Activated CD4-positive, alpha-beta T cell treated with anti-CD3 and anti-CD28 coated beads for 36 hours (primary cell): ENCODE measurements at places on chromosomes 11 and 22. TPM values are rescaled to one million over a fixed set of nuclear protein-coding genes. Genes with fewer than 3 reads are reported as not detected.

C11orf65 gene
- total RNA-seq: 3.4 TPM

OR52E8 gene
- total RNA-seq: not detected

GVQW3 gene
- 3.7 TPM for total RNA-seq

RPS6KB2 gene
- 57.2 TPM for total RNA-seq

ABCC8 gene
- total RNA-seq: not detected

INPP5J gene
- 0.23 TPM for total RNA-seq

DNA sequence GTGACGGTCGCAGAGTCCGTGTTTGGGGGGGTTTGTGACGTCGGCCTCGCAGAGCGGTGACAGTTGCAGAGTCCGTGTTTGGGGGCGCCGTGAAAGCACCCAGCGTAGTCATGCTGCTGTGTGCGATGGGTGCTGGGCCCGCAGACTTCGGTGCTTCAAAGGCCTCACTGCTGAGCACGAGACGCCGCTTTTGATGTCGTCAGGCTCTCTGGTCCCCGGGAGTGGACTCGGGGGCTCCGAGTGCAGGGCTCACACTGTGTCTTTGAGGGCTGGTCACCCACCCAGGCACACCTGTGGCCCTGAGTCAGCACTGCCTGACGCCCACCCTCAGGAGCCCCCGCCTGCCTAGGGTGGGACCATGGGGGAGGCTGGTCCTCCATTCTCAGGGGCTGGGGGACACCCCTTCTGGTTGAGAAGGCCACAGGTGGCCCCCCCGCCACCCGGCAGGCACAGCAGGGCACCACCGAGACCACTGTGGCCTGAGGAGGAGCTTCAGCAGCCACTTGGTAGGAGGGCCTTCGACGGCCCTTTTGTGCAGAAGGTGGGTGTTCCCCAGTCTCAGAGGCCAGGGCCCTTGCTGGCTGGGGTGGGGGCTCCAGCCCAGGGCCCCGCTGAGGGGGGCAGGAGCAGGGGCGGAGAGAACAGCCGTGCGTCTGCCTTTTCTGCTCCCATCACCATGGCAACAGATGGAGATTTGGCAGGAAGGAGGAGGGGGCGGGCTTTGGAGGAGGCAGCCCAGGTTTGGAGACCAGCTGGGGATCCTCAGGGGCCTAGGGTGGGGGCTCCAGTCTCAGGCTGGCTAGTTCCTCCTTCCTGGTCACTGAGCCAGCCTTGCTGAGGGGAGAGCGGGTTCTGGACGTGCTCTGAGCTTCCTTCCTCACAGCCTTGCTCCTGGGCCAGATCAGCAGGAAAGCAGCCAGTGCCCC is 20.9 kb downstream of the BRSK2 start:
- H3K27me3 ChIP-seq: no peaks in the 10 kb centered on the region
- H3K4me1 ChIP-seq: no peaks in the 10 kb centered on the region
- no peak overlapping the region for H3K4me3 ChIP-seq
- no peak for DNase-seq

- peak overlapping the region; percentile 85 for H3K27ac ChIP-seq
- H3K36me3 ChIP-seq: peaks cover 33% of the 10 kb centered on the region
- peaks cover 47% of the 10 kb centered on the region for H3K4me1 ChIP-seq
- peak overlapping the region; percentile 89 for H3K4me3 ChIP-seq
- H3K27me3 ChIP-seq: no peaks in the 10 kb centered on the region
- DNase-seq: peak; percentile 5
Observed at GRCh38 chr22:19853058-19853878, 1.4 kb downstream of the GNB1L start.

DNA sequence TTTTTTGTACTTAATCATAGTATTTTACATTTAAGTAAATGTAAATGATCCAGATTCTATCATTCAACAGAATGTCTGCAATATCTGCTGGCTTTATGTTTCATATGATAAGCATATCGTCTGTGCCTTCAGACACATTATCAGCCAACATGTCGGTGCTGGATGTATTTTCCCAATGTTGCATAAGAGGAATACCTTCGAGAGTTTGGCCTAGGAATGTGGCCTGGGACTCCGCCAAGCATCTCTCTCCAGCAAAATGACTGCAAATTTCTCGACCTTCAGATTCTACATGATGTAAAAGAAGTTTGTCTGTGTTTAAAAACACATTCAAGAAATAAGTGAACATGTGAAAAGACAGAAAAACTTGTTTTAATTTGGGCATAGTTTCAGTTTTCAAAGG is 6.9 kb downstream of the BDNF start:
- H3K27ac ChIP-seq: no peak overlapping the region
- H3K4me3 ChIP-seq: no peak overlapping the region
- no peaks in the 10 kb centered on the region for H3K4me1 ChIP-seq

- H3K27me3 ChIP-seq: peaks cover 5% of the 10 kb centered on the region
- no peaks in the 10 kb centered on the region for H3K4me1 ChIP-seq
- DNase-seq: no peak
- H3K36me3 ChIP-seq: no peaks in the 10 kb centered on the region
- no peak overlapping the region for H3K4me3 ChIP-seq
Observed at GRCh38 chr22:36922105-36922608, 8.7 kb downstream of the CSF2RB start.

- H3K4me1 ChIP-seq: peaks cover 32% of the 10 kb centered on the region
- no peaks in the 10 kb centered on the region for H3K27me3 ChIP-seq
- no peak for DNase-seq
- no peak overlapping the region for H3K27ac ChIP-seq
Observed at GRCh38 chr11:78429209-78429608, 11.6 kb upstream of the GAB2 start.

GRCh38 chr11:130448039-130448415 is 418 bp upstream of the ADAMTS15 start:
- peaks cover 36% of the 10 kb centered on the region for H3K27me3 ChIP-seq
- DNase-seq: no peak
- peak overlapping the region; percentile 38 for H3K4me3 ChIP-seq
- peaks cover 9% of the 10 kb centered on the region for H3K4me1 ChIP-seq

GRCh38 chr11:77179048-77179447 is 51.0 kb downstream of the MYO7A start:
- no peaks in the 10 kb centered on the region for H3K36me3 ChIP-seq
- H3K4me3 ChIP-seq: no peak overlapping the region
- no peaks in the 10 kb centered on the region for H3K4me1 ChIP-seq
- H3K27ac ChIP-seq: no peak overlapping the region
- DNase-seq: no peak
- H3K27me3 ChIP-seq: no peaks in the 10 kb centered on the region

GRCh38 chr11:38460429-38460828 is 1862.4 kb upstream of the RAG2 start:
- no peaks in the 10 kb centered on the region for H3K27me3 ChIP-seq
- no peak overlapping the region for H3K4me3 ChIP-seq
- no peak overlapping the region for H3K27ac ChIP-seq
- DNase-seq: no peak
- H3K4me1 ChIP-seq: no peaks in the 10 kb centered on the region

- no peak overlapping the region for H3K27ac ChIP-seq
- H3K4me3 ChIP-seq: no peak overlapping the region
- peaks cover 2% of the 10 kb centered on the region for H3K36me3 ChIP-seq
- no peak for DNase-seq
- no peaks in the 10 kb centered on the region for H3K27me3 ChIP-seq
Observed at GRCh38 chr11:105046898-105047579, 1.9 kb upstream of the CARD16 start.

DNA sequence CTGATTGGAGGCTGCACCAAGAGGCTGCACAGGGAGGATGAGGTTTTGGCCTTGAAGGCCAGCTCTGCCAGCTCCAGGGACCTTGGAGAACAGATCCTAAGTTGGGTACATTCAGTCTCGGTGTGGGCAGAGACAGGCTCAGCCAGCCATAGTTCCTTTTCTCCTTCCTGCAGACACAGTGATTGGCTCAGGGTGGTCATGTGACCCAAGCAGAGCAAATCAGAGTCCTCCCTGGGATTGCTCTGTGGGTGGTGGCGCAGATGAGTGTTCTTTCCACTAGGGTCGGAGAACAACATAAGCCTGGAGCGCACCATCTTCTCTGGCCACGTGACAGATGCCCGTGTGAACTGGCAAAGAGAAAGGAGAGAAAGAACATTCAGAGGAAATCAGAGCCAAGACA is 47.1 kb upstream of the CCND1 start:
- H3K4me1 ChIP-seq: no peaks in the 10 kb centered on the region
- no peaks in the 10 kb centered on the region for H3K36me3 ChIP-seq
- no peaks in the 10 kb centered on the region for H3K27me3 ChIP-seq
- DNase-seq: no peak
- no peak overlapping the region for H3K4me3 ChIP-seq

DNA sequence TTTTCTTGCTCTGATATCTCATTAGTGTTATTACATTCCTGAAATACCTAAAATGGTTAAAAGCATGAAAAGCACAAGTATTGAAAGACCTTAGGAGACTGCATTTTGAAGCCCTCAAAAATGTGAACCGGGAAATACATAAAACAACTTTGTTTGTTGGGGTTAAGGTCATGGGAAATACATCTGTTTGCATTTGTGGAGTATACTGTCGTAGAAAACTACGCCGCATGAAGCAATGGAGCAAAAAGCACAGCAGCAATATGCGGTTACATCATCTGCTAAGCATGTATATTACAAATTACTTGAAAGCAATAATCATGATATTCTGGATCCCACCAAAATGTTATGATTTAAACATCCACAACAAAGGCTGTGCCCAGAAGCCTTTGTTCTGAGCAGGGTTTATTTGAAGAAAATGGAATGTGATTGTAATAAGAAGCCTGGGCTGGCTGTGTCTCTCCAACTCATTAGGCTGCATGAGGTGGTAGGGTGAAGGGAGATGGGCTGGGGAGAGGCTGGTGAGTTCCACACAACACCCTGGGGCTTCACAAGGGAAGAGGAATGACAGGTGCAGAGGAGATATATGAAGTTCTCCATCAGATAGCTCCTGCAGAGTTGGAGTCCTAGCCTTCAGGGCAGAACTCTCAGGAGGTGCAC is 64.7 kb upstream of the LIN7C start:
- H3K4me1 ChIP-seq: no peaks in the 10 kb centered on the region
- H3K36me3 ChIP-seq: no peaks in the 10 kb centered on the region
- no peak for DNase-seq
- no peak overlapping the region for H3K27ac ChIP-seq

GRCh38 chr11:12704049-12704448 is 29.8 kb downstream of the TEAD1 start:
- peaks cover 63% of the 10 kb centered on the region for H3K27me3 ChIP-seq
- H3K27ac ChIP-seq: no peak overlapping the region
- H3K36me3 ChIP-seq: no peaks in the 10 kb centered on the region
- no peak for DNase-seq
- no peaks in the 10 kb centered on the region for H3K4me1 ChIP-seq

- H3K4me3 ChIP-seq: no peak overlapping the region
- H3K36me3 ChIP-seq: no peaks in the 10 kb centered on the region
- no peaks in the 10 kb centered on the region for H3K4me1 ChIP-seq
- no peak overlapping the region for H3K27ac ChIP-seq
Observed at GRCh38 chr22:21989049-21989448, 6.5 kb upstream of the TOP3B start.

DNA sequence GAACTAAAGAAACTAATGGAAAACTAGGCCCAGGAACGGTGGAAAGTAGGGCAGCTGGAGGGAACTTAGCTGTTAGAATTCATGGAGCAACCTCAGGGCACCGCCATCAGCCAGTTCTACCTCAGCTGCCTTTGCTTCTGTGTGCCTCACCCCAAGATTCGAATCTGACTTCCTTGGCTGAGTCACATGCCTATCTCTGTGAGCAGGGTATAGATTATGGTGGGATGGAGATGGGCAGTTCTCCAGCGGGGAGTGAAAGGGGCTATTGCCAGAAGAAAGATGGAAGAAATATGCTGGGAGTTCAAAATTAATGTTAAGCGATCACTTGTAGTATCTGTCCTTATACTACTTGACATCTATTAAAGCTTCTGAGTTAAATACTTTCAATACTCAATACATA is 18.9 kb upstream of the VWA5A start:
- no peaks in the 10 kb centered on the region for H3K36me3 ChIP-seq
- DNase-seq: no peak
- no peak overlapping the region for H3K4me3 ChIP-seq
- H3K27ac ChIP-seq: no peak overlapping the region

DNA sequence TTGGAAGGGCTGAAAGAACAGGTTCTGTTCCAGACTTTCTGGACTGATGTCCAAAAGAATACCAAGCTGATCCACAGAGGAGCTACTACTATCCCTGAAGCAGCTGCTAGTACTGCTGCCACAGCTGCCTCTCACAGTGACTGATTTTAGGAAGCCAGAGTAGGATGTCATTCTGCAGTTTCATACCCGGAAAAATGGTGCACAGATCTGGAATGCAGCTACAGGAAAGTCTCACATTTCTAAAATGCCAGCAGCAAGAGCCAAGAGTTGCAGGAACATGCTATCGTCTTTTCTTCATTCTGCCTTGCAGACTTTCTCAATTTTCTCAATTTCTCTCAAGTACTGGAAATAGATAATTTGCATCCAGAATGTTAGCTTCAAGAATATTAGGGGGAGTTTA is 19.4 kb upstream of the CCDC179 start:
- no peak for DNase-seq
- H3K4me1 ChIP-seq: no peaks in the 10 kb centered on the region
- no peaks in the 10 kb centered on the region for H3K27me3 ChIP-seq
- no peak overlapping the region for H3K27ac ChIP-seq

GRCh38 chr11:115889712-115890111 is 385.5 kb upstream of the CADM1 start:
- no peaks in the 10 kb centered on the region for H3K36me3 ChIP-seq
- peaks cover 3% of the 10 kb centered on the region for H3K27me3 ChIP-seq
- H3K27ac ChIP-seq: no peak overlapping the region
- no peak overlapping the region for H3K4me3 ChIP-seq
- no peak for DNase-seq

GRCh38 chr11:61027141-61027840 is 55.8 kb downstream of the CD6 start:
- H3K27ac ChIP-seq: peak overlapping the region; percentile 97
- H3K27me3 ChIP-seq: no peaks in the 10 kb centered on the region
- peaks cover 88% of the 10 kb centered on the region for H3K4me1 ChIP-seq
- DNase-seq: peak; percentile 67
- H3K36me3 ChIP-seq: peaks cover 70% of the 10 kb centered on the region

- no peaks in the 10 kb centered on the region for H3K27me3 ChIP-seq
- no peak overlapping the region for H3K27ac ChIP-seq
- peaks cover 17% of the 10 kb centered on the region for H3K36me3 ChIP-seq
- DNase-seq: no peak
Observed at GRCh38 chr22:46362934-46363515, 27.5 kb downstream of the TRMU start.

DNA sequence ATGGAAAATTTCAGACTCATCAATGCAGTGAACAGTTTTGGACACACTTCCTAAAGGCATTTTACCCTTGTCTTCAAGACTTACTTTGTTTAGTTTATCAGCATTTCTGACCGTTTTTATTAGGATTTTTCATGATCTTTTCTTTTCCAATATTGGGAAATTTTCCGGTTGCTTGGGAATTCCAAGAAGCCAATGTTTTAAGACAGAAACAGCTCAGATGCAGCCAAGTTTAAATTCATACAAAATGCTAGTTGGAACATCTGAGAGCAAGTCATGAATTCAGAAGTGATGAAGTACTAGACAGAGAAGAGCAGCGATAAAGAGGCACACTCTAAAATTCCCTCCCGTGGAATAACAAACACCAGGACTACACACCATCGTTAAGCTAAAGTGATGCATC is 68.6 kb downstream of the RAB38 start:
- no peaks in the 10 kb centered on the region for H3K4me1 ChIP-seq
- no peaks in the 10 kb centered on the region for H3K36me3 ChIP-seq
- no peaks in the 10 kb centered on the region for H3K27me3 ChIP-seq
- H3K4me3 ChIP-seq: no peak overlapping the region

- H3K4me1 ChIP-seq: no peaks in the 10 kb centered on the region
- no peak for DNase-seq
- no peaks in the 10 kb centered on the region for H3K36me3 ChIP-seq
- no peak overlapping the region for H3K27ac ChIP-seq
- no peak overlapping the region for H3K4me3 ChIP-seq
Observed at GRCh38 chr11:132528181-132528580, 1004.1 kb downstream of the OPCML start.

- peaks cover 3% of the 10 kb centered on the region for H3K4me1 ChIP-seq
- no peak for DNase-seq
- no peak overlapping the region for H3K4me3 ChIP-seq
- H3K27ac ChIP-seq: no peak overlapping the region
Observed at GRCh38 chr11:498297-499181, 8.5 kb downstream of the RNH1 start.
